Metanephros (tissue), 2 donors: ENCODE measurements at places on chromosomes 2 and 18. TPM values are rescaled to one million over a fixed set of nuclear protein-coding genes. Genes with fewer than 3 reads are reported as not detected.

Gene DCDC2C
- total RNA-seq = 0.93 TPM

Gene SP9
- total RNA-seq = not detected

Gene YIPF4
- 23.8 TPM for total RNA-seq

Gene OR6B2
- total RNA-seq = not detected

Gene RAB31
- total RNA-seq = 24.3 TPM

Gene RAB27B
- 4.6 TPM for total RNA-seq

Gene FBXO41
- total RNA-seq = 1.5 TPM

Gene TMEM163
- 0.64 TPM for total RNA-seq

Gene KIF1A
- 10.5 TPM for total RNA-seq

Gene GCG
- not detected for total RNA-seq

Gene ZAP70
- total RNA-seq = 4.3 TPM

Gene KRTCAP3
- 1.1 TPM for total RNA-seq

Gene SPATA3
- not detected for total RNA-seq

Gene KCNG2
- total RNA-seq = 1.4 TPM

Gene VSNL1
- total RNA-seq = 3.3 TPM

Gene SKOR2
- not detected for total RNA-seq

Gene MROH2A
- 0.53 TPM for total RNA-seq

Gene LHCGR
- total RNA-seq = 1.3 TPM

Gene XDH
- 0.06 TPM for total RNA-seq
